ENCODE measurements at places on chromosomes 7 and 10.

GRCh38 chr7:82359426-82359825 is 84.2 kb downstream of the CACNA2D1 start:
- no peak for DNase-seq

DNA sequence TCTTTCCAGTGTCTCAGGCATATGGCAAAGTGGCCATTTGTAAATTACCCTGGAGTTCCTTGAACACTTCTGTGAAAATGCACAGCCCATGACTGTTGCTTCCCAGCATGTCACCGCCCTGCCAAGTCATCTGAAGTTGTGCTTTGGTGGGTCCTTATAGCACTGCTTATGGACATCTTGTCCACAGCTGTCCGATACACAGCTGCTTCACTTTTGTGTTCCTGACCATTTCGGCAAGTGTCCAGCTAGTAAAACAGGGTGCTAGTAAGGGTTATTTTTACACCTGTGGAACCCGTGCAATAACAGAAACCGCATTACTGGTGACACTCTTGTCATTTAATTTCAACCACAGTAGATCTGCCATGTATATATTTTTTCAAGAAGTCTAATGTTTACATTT is 29.7 kb downstream of the PIP4K2A start:
- no peak for DNase-seq

GRCh38 chr7:18508443-18509427 is 13.2 kb downstream of the HDAC9 start:
- DNase-seq = no peak

GRCh38 chr10:118116715-118117449 is 70.1 kb upstream of the RAB11FIP2 start:
- no peak for DNase-seq

- no peak for DNase-seq
These were observed 29.4 kb upstream of the PNLIPRP3 start for GRCh38 chr10:116398224-116398623.

DNA sequence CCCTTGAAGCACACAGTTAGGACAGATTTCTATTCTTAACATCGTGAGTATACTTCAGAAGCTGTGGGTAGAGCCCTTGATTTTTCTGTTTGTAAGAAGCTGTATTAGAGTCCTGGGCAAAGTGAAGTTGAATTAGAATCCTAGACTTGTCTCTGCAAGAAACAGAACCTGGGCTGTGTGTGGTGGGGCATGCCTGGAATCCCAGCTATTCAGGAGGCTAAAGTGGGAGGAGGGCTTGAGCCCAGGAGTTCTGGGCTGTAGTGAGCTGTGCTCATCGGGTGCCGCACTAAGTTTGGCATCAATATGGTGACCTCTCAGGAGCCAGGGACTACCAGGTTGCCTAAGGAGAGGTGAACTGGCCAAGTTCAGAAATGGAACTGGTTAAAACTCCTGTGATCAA is 183.4 kb downstream of the GNAI1 start:
- no peak for DNase-seq

GRCh38 chr10:123796736-123797135 is 94.9 kb downstream of the CPXM2 start:
- no peak for DNase-seq

DNA sequence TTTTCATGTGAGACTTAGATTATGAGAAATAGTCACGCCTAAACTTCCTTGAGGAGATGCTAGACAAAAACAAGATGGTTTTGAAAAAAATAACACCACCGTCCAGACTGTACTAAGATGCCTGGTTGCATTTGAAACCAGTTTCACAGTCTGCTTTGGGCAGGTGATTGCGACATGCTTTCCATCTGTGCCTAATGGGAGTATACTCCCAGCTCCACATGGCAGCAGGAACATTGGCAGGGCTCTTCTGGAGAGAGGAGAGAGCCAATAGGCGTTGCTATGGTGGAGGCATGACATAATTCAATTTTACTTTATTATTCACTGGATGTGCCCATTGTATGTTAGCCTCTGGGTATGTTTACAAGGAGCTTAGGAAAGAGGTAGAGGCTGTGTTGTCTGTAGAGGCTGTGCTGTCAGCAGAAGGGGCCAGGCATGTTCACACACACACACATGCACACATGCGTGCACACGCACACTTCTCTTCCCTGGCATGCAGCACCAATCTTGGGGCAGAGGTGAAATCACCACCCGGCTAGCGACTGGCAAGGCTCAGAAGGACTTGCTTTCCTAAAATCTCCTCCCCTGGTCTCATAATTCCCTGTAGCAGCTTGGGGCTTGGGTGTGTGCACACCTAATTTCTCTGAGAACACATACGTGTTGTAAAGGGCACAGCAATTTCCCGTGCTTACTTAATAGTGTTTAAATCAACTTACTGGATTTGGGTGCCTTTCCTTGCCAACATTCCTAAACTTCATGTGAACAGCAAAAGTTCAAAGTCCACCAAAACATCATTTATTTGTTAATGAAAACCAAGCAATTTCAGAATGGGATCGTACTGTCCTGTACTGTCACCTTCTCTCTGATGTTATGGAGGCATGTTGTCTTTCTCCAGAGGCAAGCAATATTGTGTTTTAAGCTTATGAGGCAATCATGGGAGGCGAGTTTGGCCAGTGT is 162.1 kb downstream of the TCF7L2 start:
- DNase-seq = no peak

- DNase-seq = no peak
These were observed 61.0 kb downstream of the DOCK4 start for GRCh38 chr7:112145206-112145605.

DNA sequence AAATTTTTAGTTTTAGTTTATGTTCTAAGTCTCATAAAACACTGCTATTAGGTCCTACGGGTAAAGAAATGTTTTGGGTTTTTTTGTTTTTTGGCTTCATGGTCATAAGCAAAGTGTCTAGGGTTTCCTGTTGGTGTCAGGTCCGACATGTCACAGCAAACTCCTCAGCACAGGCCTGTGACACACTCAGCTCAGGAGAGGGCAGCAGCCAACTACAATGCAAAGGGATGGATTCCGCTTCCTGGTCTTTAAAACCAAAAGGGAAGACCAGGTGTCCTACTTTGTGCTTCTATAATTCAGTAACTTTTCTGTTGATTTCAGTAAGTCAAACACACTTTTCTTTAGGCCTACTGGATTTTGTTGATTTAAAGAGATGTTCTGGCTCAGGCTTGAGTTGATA is 83.8 kb upstream of the MACROH2A2 start:
- DNase-seq = no peak

DNA sequence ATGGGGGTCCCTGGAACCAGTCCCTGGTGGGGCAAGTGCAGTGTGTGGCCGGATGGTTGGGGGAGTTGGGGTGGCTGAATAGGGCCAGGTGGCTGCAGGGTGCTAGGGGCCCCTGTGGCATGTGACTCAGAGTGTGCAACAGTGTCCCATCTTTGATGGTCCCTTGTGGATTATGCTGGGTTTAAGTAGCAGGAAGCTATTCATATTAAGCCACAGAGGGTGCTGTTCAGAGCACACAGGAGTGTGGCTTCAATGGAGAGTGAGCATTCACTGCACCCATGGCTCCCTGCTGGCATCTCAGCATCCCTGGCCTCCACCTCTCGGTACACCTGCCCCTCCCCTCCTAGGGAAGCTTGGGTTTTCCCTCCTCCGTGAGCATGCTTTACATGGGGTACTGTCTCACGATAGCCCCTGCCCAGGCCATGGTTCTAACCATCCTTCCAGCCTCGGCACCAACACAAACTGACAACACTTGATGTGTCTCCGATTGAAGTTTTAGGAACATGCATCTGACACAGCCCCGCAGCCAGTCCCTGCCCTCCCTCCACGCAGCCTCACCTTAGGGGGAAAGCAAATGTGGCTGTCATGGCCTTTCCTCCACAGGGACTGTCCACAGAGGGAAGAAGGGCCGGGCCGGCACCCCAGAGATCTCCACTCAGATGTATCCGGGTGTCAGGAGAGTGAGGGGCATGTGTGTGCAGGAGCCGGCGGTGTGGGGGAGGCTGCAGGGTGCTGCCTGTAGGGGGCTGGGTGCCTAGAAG is 30.4 kb upstream of the PPIF start:
- no peak for DNase-seq

GRCh38 chr7:156474241-156474743 is 166.3 kb upstream of the RNF32 start:
- no peak for DNase-seq

- DNase-seq = no peak
These were observed 261.9 kb upstream of the LYZL1 start for GRCh38 chr10:29026802-29027580.

- no peak for DNase-seq
These were observed 24.8 kb downstream of the PLXNA4 start for GRCh38 chr7:132551439-132551838.

- DNase-seq = no peak
These were observed 818.6 kb downstream of the GRID1 start for GRCh38 chr10:85548034-85548433.

DNA sequence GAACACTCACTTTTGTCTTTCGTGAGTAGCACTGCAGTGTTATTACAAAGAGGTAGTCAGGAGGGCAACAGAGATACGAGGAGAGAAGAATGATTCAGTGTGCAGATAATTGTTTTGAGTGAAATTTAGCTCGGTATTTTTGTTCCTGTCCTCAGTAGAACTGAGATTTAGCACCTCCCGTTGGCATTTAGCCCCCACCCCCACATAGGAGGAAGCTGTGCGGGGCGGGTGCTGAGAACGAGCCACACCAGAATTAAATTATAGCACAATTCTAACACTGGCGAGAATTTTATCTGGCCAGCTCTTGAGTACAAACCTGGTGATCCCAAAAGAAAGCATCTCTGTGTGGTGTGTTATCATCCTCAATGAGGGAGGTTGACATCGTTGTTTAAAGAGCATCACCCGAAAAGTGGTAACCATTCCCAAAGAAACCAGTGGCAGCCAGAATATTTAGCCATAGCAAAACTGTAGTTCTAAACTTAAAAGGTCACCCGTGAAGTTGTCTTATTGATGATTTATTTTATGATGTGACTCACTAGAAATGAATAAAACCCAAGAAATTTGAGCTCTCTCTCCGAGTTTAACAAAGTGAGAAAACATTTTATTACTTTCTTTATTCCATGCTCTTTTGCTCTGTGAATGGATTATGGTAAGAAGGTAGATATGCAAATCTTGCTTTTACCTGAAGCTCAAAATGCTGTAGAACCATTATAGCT is 612.2 kb downstream of the SUGCT start:
- no peak for DNase-seq

DNA sequence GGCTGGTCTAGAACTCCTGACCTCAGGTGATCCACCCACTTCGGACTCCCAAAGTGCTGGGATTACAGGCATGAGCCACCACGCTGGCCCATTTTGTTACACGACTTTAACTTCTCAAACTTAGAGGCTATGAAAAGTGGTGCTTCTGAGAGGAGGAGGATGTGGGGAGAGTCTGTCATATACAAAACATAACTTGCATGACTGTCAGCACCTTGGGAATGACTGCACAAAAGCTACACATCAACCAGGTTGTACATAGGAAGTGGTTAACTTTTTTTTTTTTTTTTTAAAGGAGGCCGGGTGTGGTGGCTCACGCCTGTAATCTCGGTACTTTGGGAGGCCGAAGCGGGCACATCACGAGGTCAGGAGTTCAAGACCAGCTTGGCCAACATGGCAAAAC is 43.4 kb upstream of the GSDME start:
- no peak for DNase-seq

DNA sequence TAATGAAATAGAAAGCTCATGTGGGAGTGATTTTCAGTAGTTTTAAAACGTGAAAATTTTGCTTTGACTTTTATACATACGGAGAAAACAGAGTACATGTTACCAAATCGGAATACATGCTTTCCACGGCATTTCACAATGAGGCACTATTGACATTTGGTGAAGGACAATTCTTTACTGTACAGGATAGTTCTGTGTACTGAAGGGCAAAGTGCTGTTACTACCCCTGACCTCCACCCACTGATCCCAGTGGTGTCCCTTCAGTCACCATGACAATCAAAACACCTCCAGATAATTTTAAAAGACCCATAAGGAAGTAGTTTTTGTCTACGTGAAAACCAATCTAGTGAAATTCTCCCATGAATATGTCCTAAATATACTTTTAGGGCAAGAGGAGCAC is 33.1 kb upstream of the ANK3 start:
- no peak for DNase-seq

Data from T-helper 2 cell (primary cell).